ENCODE measurements at places on chromosomes 16 and 17.

DNA sequence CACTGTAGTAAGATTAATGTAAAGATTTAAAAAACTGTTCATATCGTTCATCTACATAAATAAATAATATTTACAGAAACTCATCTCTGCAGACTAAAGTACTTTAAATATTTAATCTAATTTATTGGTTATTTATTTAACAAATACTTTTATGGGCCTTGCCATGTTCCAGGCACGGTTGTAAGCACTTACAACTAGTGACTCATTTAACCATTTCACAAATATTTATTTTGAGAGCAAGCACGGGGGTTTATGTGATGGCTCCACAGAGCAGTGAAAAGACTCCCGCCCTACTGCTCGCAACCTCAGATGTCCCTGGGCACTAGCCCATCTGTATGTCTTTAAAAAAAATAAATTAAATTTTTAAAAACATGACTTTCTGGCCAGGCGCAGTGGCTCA, 575.9 kb downstream of the WWOX start:
- no peak for ATAC-seq
- H3K4me3 ChIP-seq, result no peak overlapping the region
- H3K36me3 ChIP-seq, result no peaks in the 10 kb centered on the region
- no peak overlapping the region for H3K27ac ChIP-seq
- no peaks in the 10 kb centered on the region for H3K27me3 ChIP-seq

- no peak overlapping the region for H3K27ac ChIP-seq
- H3K4me1 ChIP-seq, result no peaks in the 10 kb centered on the region
- no peak overlapping the region for H3K4me3 ChIP-seq
- H3K36me3 ChIP-seq, result no peaks in the 10 kb centered on the region
- no peak for ATAC-seq
Observed at GRCh38 chr17:62179525-62180161, 114.6 kb upstream of the MED13 start.

- H3K36me3 ChIP-seq, result no peaks in the 10 kb centered on the region
- ATAC-seq, result no peak
- no peak overlapping the region for H3K4me3 ChIP-seq
- no peak overlapping the region for H3K27ac ChIP-seq
Observed at GRCh38 chr17:61247439-61247838, 152.2 kb upstream of the TBX2 start.

DNA sequence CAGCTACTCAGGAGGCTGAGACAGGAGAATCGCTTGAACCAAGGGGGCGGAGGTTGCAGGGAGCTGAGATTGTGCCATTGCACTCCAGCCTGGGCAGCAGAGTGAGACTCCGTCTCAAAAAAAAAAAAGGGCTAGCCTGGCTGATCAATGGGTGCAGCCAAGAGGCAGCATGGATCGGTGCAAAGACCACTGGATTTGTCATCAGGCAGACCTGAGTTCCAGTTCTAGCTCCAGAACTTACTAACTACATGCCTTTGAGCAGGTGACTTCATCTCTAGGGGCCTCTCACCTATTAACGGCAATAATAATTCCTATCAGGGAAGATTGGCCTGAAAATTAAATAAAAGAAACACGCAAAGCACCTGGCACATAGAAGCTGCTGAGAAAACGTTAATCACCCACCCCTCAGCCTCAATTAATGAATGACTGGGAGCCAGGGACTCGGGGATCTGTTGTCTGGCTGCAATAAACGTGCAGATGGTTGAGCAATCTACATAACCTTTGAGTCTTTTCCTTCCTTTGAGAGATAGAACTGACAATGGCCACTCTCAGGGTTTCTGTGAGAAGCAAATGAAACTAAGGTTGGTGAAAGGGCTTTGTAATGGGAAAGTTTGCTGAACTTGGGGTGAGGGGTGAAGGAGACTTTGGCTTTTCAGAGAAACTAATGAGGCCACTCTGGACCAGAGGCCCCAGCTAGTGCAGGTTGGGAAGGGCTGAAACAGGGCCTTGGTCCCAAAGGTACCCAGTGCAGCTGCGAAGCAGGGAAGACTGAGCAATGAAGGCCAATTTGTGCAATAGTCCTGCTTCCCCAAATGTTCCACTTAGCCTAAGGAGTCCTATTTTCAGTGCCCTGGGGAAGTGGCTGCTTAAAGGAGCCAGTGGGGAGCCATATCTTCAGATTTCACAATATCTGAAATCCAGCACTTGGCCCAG, 7.6 kb downstream of the SEZ6L2 start:
- no peaks in the 10 kb centered on the region for H3K36me3 ChIP-seq
- no peak for ATAC-seq
- H3K4me1 ChIP-seq, result no peaks in the 10 kb centered on the region
- no peak overlapping the region for H3K4me3 ChIP-seq

DNA sequence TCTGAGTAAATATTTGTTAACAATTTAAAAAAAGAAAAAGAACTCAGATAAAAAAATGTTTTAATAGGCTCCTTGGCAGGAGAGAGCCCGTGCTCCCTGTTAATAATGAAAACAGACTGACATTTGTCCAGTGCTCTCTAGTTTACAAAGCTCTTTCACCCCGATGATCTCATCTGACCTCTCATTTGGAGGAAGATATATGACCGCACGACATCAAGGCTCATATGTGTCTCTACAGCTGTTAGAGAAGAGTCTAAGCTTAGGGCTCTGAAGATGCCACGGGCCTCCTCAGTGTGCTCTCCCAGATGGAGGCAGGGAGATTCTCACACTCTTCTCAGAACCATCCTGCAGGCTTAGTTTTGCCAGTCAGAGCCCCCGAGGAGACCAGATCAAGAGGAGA, 280.8 kb upstream of the IRX5 start:
- no peaks in the 10 kb centered on the region for H3K36me3 ChIP-seq
- no peaks in the 10 kb centered on the region for H3K4me1 ChIP-seq
- no peak for ATAC-seq
- peaks cover 10% of the 10 kb centered on the region for H3K27me3 ChIP-seq
- no peak overlapping the region for H3K4me3 ChIP-seq
- H3K27ac ChIP-seq, result no peak overlapping the region

GRCh38 chr16:77548766-77549165, 113.9 kb upstream of the ADAMTS18 start:
- no peaks in the 10 kb centered on the region for H3K36me3 ChIP-seq
- H3K27ac ChIP-seq, result no peak overlapping the region
- H3K27me3 ChIP-seq, result no peaks in the 10 kb centered on the region

GRCh38 chr17:49003557-49004511, 6.6 kb downstream of the IGF2BP1 start:
- no peak overlapping the region for H3K27ac ChIP-seq
- no peak overlapping the region for H3K4me3 ChIP-seq
- peaks cover 14% of the 10 kb centered on the region for H3K4me1 ChIP-seq
- no peak for ATAC-seq
- H3K36me3 ChIP-seq, result no peaks in the 10 kb centered on the region

- no peak overlapping the region for H3K27ac ChIP-seq
- H3K36me3 ChIP-seq, result no peaks in the 10 kb centered on the region
- no peak overlapping the region for H3K4me3 ChIP-seq
- H3K27me3 ChIP-seq, result no peaks in the 10 kb centered on the region
- ATAC-seq, result no peak
Observed at GRCh38 chr16:51163894-51164566, 13.0 kb upstream of the SALL1 start.

GRCh38 chr17:19345067-19345460, 17.5 kb downstream of the B9D1 start:
- H3K4me1 ChIP-seq, result peaks cover 17% of the 10 kb centered on the region
- no peak overlapping the region for H3K27ac ChIP-seq
- peaks cover 16% of the 10 kb centered on the region for H3K27me3 ChIP-seq
- no peak overlapping the region for H3K4me3 ChIP-seq

- H3K27ac ChIP-seq, result no peak overlapping the region
- H3K4me1 ChIP-seq, result peaks cover 21% of the 10 kb centered on the region
- ATAC-seq, result no peak
- H3K27me3 ChIP-seq, result peaks cover 69% of the 10 kb centered on the region
- H3K36me3 ChIP-seq, result no peaks in the 10 kb centered on the region
- no peak overlapping the region for H3K4me3 ChIP-seq
Observed at GRCh38 chr16:86565181-86565631, 1.4 kb upstream of the FOXC2 start.

- ATAC-seq, result no peak
- no peaks in the 10 kb centered on the region for H3K27me3 ChIP-seq
- H3K4me1 ChIP-seq, result peaks cover 2% of the 10 kb centered on the region
Observed at GRCh38 chr17:43143201-43143600, 18.0 kb upstream of the BRCA1 start.

GRCh38 chr16:82252582-82252981, 82.6 kb upstream of the MPHOSPH6 start:
- H3K4me1 ChIP-seq, result no peaks in the 10 kb centered on the region
- no peak for ATAC-seq
- peaks cover 13% of the 10 kb centered on the region for H3K27me3 ChIP-seq
- H3K36me3 ChIP-seq, result no peaks in the 10 kb centered on the region

- no peak for ATAC-seq
- no peak overlapping the region for H3K4me3 ChIP-seq
- no peaks in the 10 kb centered on the region for H3K36me3 ChIP-seq
- H3K4me1 ChIP-seq, result peaks cover 24% of the 10 kb centered on the region
- no peak overlapping the region for H3K27ac ChIP-seq
Observed at GRCh38 chr16:4290236-4290830, 17.5 kb upstream of the TFAP4 start.

- H3K36me3 ChIP-seq, result no peaks in the 10 kb centered on the region
- peaks cover 10% of the 10 kb centered on the region for H3K4me1 ChIP-seq
- ATAC-seq, result no peak
Observed at GRCh38 chr16:58456193-58456592, 43.8 kb upstream of the NDRG4 start.

Measured in stimulated activated memory B cell treated with anti-CD40 and anti-IgM and Interleukin-4, amounts not matched to agents 10 μg/mL and 1 μg/mL and 100 μg/mL, for 72 hours (primary cell).